ENCODE measurements at places on chromosomes 2 and 18. TPM values are rescaled to one million over a fixed set of nuclear protein-coding genes. Genes with fewer than 3 reads are reported as not detected.
A peak's percentile ranks its signal among the peaks of the same experiment; 100 is the strongest.

DNA sequence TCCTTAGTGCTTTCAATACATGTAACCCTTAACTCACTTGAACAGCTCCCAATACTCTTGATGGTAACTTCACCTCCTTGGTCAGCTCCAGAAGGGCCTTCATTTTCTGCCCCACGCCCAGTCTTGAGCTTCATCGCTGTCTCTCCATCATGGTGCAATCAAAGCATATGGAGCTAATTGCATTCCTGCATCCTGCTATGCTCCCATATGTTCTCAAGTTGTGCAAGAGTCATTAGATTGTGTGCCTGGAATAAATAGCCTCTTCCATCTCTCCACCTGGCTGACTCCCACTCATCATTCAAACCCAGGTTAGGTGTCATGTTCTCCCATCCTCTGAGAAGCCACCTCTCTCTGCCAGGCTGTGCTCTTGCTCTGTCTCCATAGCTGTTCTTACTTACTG lies 364.5 kb upstream of the RGPD4 start:
- DNase-seq = no peak

GRCh38 chr2:155379494-155379893 lies 681.0 kb downstream of the KCNJ3 start:
- DNase-seq = no peak

- DNase-seq = peak; percentile 78
These were observed 836.5 kb upstream of the ID2 start for GRCh38 chr2:7845332-7845731.

DNA sequence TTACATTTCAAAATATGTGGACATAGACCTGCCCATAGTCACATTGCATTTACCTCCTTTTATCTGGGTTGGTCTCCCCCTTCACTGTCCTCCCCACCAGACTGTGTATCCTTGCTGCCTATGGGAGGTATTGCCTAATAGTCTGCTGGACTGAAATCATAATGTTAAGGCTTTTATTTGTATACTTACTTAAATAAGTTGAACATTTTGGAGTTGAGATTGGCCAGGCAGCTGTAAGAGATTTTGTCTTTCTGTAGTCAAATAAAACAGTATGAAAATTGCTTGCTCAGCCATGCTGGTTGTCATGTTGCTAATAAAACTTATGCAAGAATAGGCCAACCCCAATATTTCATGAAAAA lies 280.9 kb downstream of the PTPRM start:
- no peak for DNase-seq

DNA sequence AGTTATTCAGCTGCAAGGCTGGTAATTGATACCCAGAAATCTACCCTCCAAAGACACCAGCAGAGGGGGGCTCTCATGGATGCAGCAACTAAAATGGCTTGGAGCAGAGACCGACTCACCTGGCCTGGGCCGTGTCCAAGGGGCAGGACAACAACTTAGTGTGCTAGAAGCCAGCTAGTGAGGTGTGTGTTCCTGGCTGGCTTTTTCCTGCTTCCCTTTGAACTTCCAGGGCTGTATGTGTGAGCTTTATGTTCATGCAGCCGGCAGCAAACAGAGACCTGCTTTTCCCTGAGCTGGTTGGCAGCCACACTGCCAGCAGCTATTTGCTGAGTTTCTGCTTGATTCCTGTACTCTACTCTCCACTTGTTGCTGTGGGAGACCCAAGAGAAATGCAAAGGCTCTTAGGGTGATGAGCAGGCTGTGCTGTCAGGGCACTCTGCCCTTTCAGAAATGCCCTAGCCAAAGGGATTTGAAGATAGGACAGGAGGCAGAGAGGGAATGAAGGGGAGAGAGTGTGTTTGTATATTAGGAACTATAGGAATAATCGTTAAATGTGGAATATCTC lies 23.7 kb upstream of the GRP start:
- DNase-seq = no peak

DNA sequence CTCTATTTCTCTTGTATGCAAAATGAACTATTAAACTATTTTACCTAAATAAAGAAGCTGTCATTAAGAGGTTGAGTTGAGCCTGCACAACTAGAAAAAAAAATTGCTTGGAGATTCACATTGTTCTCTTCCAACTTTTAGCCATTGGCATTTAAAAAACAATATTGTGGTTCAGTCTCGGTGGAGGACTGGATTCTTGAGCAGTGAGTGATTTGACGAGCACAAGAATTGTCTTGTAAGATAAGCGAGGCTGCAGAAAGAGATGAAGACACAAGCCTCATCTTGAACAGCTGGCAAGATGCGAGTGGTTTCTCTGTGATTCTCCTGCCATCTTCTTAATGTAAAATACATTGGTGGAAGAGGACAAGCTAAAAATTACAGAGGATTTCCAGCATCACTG lies 67.0 kb downstream of the GALR1 start:
- peak; percentile 49 for DNase-seq

DNA sequence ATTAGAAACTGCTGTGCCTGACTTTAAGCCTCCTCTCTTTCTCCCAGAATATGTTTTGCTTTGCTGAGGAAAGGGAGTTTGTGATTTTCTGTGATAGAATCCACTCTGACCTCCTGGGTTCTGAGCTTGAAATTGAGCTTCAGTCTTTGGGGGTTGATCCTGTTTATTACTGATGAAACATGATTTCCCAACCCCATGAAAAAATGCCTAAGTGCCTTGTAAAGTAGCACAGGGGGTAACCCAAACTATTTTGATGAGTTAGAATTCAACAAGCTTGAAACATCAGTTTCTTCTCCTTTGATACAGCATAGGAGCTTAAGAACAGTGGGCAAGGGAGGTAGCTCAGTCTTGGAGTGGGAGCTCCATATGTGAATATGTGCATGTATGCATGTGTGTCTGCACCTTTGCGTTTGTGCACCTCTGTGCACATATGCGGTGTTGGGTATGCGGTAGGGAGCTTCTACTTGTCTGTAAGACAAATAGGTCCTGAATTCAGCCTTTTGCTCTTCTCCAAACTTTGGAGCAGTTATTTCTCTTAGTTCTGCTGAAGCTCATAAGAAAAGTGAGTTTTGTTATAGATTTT lies 364.6 kb downstream of the OSR1 start:
- DNase-seq = no peak

- no peak for DNase-seq
These were observed 5.5 kb upstream of the HNRNPA3 start for GRCh38 chr2:177207101-177207500.

DNA sequence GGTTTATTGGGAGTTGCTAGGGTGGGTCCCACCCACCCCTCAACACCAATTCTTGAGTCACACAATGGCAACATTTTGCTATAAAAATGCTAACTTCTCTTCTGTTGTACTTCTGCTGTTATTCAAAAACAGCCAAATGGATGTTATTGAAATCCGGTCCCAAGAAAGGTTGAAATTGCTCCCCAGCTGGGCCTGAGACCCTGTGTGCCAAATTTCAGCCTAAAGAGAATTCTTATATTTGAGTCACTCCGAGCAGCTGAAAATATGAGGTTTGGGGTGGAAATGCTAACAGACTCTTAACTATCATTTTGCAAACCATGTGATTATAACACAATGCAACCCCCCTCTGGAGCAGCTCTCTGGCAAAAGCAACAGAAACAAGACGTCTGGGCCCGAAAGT lies 27.0 kb upstream of the ACVR1 start:
- DNase-seq = no peak

DNA sequence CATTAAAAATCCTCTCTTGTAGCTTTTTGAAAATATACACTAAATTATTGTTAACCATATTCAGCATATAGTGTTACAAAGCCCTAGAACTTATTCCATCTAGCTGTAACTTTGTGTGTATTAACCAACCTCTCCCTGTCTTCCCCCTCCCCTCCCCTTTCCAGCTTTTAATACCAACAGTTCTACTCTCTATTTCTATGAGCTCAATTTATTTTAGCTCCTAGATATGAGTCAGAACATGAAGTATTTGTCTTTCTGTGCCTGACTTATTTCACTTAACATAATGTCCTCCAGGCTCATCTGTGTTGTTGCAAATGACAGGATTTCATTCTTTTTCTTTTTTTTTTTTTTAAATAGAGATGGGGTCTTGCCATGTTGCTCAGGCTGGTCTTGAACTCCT lies 45.1 kb downstream of the GPD2 start:
- no peak for DNase-seq

- peak; percentile 36 for DNase-seq
These were observed 173.5 kb upstream of the CTAGE1 start for GRCh38 chr18:22591222-22591621.

DNA sequence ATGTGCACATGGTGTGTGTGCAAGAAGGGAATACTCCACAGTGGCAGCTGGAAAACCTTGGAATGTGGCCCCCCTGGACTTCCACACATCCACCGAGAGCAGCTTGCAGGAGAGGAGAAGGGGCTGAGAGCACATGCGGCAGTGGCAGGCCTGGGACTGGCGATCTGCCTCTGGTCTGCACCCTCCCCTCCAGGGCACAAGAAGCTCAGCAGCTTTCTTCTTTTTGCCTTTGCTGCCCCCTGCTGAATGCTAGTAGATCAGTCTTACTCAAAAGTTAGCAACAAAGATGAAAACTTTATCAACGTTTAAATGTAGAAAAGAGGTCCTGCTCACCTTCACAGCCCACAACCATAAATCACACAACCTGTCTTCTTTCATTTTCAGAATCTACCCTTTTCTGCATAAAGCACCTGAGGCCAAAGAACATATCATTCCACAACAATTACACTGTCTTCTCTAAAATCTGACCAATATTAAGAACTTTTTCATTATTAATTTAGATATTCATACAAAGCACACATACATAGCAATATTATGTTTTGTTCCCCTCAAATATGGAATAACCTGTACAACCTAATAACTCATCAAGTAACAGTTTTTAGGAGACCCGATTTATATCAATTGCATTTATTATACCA lies 34.6 kb downstream of the TGFBRAP1 start:
- DNase-seq = peak; percentile 75

DNA sequence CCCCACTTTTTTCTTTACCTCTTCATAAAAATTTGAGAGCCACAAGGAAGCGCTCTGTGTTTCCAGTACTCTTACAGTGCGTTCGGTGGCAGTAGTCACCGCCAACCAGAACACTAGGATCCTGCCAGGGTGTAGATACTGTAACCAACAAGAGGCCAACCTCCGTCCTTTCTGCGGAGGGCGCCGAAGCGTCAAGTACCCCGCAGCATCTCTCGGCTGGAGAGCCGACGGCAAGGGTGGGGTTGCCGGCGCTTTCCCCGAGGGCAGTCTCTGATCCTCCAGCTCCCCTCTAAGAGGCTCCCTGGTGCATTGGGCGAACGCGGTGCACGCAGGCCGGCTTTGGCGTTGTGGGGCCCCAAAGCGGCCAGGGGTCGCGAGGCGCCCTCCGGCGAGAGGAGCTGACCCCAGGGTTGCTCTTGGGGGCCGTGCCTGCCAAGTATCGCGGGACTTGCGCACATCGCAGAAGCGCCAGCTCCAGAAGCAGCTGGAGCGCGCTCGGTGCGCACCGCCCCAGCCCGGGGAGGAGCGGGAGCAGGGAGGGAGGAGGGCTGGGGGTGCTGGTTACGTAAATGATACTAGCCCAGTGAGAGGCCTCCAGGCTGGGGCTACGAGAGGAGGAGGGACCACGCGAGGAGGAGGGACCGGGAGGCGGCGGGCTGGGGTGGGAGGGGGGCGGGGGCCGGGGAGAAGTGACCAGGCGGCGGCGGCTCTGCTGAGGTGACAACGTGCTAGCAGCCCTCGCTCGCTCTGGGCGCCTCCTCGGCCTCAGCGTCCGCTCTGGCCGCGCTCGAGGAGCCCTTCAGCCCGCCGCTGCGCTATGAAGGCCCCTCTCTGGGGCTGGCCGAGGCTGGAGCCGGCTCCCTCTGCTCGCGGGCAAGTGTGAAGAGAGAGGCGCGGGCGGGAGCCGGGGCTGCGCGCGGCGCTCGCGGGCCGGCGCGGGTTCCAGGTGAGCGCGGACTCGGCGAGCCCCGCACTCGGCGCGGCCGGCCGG lies at the start of gene GALNT13:
Gene GALNT13 (plus strand): TSS at position 692 of the 991 bp plus-strand sequence.
- peak; percentile 5 for DNase-seq

Gene RPRM
- total RNA-seq = not detected

Gene PROC
- total RNA-seq = not detected

Gene SPEG
- total RNA-seq = 32.7 TPM

Gene MYO5B
- under 0.01 TPM for total RNA-seq

Gene IER3IP1
- total RNA-seq = 39.5 TPM

Gene POTEC
- total RNA-seq = not detected

Gene ATG4B
- total RNA-seq = 79.8 TPM
